Ascending aorta (tissue), 2 donors: ENCODE measurements at places on chromosomes 3 and 15. TPM values are rescaled to one million over a fixed set of nuclear protein-coding genes. Genes with fewer than 3 reads are reported as not detected.

AGBL1 gene
- total RNA-seq = not detected

SUCNR1 gene
- 3.1 TPM for total RNA-seq

SYNPR gene
- total RNA-seq = not detected

ASB14 gene
- not detected for total RNA-seq

SPSB4 gene
- not detected for total RNA-seq

- no peak for DNase-seq
Measured at GRCh38 chr15:98789020-98789419, 140.7 kb downstream of the IGF1R start.

DNA sequence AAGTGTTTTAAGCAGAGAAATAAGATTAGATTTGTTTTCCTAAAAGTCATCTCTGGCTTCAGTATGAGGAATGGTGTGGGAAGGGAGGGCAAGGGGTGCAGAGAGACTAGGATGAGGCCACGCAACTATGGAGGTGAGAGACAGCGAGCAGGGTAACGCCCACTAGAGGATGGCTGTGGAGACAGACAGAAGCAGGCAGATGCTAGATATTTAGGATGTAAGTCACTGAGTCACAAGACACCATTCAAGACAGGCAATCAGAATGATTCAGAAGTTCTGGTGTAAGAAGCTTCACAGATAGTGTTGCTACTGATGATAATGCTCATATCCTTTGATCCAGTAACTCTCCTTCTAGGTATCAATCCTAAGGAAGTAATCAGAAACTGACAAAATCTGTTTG is 19.1 kb downstream of the HSPBAP1 start:
- no peak for DNase-seq

GRCh38 chr3:174541708-174542315 is 317.3 kb upstream of the NAALADL2 start:
- DNase-seq = no peak

DNA sequence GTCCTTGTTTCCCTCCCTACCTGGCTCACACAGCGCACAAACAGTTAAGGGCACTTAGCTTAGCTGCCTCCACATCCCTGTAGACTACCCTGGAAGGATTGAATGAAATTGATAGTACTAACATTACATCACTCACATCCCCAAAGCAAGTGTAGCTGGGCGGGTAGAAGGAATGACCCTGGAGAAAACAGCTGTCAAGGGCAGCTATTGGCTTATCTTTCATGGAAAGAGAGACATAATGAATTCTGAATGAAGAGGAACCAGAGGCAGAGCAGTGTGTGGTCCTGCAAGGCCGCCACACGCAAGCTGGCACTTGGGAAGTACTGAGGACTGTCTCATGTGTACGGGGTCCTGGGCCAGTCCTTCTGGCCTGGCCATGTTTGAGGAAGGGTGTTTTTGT is 369.6 kb upstream of the RGMA start:
- no peak for DNase-seq

GRCh38 chr15:37133602-37134001 is 33.3 kb upstream of the MEIS2 start:
- DNase-seq = no peak

DNA sequence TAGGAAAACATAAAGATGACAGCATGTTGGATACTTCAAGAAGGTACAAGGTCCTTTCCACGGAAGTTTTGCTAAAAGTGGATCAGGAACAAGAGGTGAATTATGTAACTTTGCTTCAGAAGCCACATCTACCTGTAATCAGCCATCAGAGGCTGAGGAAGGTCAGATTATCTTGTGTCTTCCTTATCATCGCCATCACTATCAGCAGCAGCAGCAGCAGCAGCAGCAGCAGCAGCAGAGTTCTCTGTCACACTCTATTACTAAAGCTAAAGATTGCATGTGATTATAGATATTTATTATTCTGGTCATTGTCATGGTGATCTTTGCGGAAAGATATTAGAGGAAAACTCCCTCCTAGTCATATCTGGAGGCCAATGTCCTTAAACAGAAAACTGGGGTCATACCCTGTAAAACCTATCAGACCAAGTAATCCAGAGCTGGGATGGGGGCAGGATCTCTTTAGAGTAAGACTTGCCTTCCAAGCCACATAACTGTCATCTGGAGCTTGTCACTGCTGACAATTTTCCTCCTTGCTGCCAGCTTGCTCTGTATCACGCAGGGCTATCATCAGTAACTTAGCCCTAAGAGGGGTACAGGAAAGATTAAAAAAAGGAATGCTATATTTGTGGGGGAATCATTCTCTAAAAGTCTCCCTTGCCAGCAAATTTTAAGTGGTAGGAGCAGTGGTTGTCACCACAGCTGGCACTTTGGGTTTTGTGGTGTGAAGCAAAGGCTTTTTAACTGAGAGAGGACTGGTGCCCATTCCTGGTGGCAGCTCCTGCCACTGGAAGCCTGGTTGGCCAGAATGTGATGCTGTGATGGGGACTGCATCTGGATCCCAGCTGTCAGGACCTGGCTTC is 130.9 kb upstream of the RASGRP1 start:
- DNase-seq = no peak

DNA sequence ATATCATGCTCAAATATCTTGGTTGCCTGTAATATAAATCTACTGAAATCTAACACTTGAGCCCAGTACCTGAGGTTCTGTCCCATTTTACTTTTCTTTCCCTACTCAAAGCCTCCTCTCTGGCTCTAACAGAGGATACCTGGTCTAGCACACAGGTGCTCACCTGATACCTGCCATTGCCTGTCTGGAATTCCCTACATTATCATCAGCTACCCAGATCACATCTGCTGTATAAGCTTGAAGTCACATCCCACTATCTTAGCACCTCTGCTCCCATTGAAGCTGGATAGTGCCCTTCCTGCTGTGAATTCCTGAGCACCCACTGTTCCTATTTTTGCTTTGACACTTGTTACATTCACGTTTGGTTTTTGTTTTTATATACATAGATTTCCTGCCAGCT is 30.5 kb downstream of the GYG1 start:
- no peak for DNase-seq

GRCh38 chr3:193710286-193711165 is 117.5 kb downstream of the OPA1 start:
- no peak for DNase-seq

- DNase-seq = no peak
Measured at GRCh38 chr3:17626395-17626794, 116.0 kb downstream of the TBC1D5 start.

- DNase-seq = no peak
Measured at GRCh38 chr3:157807280-157807679, 298.9 kb downstream of the SHOX2 start.

DNA sequence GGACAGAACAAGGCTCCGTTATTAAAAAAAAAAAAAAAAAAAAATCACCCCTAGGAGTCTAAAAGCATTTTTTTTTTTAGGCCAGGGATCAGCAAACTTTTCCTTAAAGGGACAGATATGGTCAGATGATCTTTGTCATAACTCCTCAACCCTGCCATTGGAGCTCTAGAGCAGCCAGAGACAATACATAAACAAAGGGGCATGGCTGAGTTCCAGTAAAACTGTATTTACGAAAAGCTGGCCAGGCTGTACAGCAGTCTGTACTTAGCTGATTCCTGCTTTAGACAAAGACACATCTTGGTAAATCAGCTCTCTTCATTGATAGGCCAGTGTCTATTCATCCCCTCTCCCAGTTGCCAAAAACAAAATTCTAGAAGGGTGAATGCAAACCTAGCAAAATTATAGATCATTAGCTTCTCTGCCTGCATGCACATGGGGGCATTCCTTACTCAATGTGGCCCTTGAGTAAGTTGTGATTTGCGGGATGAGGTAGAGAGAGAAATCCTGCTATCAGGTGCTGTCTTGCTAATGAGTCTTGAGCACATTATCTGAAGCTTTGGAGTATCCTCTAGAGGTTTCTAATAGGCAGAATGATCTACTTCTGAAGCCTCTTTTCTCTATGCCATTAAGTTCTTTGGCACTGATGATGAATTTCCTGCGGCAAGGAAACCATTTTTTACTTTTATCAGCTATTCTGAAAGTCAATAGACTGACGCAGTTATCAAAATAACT is 35.2 kb downstream of the SENP8 start:
- no peak for DNase-seq
